ENCODE measurements at places on chromosomes 4 and X. TPM values are rescaled to one million over a fixed set of nuclear protein-coding genes. Genes with fewer than 3 reads are reported as not detected.

GRCh38 chr4:26429910-26430309, 60.4 kb downstream of the CCKAR start:
- no peaks in the 10 kb centered on the region for H3K27me3 ChIP-seq
- peaks cover 6% of the 10 kb centered on the region for H3K4me1 ChIP-seq
- peaks cover 67% of the 10 kb centered on the region for H3K36me3 ChIP-seq
- no peak overlapping the region for H3K4me3 ChIP-seq

Gene ZNF732
- total RNA-seq, result 0.23 TPM

Gene PPM1K
- total RNA-seq, result 37.7 TPM

Gene HSFX4
- not detected for total RNA-seq

- no peaks in the 10 kb centered on the region for H3K36me3 ChIP-seq
- DNase-seq, result no peak
- no peak overlapping the region for H3K27ac ChIP-seq
These were observed 311.3 kb upstream of the EMCN start for GRCh38 chr4:100828986-100829685.

DNA sequence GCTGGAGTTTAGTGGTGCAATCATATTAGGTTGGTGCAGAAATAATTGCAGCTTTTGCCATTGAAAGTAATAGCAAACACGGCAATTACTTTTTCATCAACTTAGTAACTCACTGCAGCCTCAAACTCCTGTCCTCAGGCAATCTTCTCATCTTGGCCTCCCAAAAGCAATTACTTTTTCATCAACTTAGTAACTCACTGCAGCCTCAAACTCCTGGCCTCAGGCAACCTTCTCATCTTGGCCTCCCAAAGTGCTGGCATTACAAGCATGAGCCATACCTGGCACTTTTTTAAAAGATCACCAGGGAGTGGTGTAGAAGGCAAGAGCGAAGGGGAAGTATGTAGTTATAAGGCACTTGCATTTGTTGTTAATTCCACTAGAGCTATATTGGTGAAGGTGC, 491.1 kb upstream of the ADGRL3 start:
- DNase-seq, result no peak
- H3K36me3 ChIP-seq, result no peaks in the 10 kb centered on the region
- H3K27me3 ChIP-seq, result no peaks in the 10 kb centered on the region
- no peak overlapping the region for H3K4me3 ChIP-seq
- no peaks in the 10 kb centered on the region for H3K4me1 ChIP-seq

GRCh38 chrX:41491267-41492004, 44.3 kb downstream of the NYX start:
- no peak for DNase-seq
- no peak overlapping the region for H3K27ac ChIP-seq
- H3K36me3 ChIP-seq, result no peaks in the 10 kb centered on the region
- H3K4me3 ChIP-seq, result no peak overlapping the region
- H3K4me1 ChIP-seq, result no peaks in the 10 kb centered on the region

GRCh38 chrX:130552444-130553073, 150.8 kb downstream of the RBMX2 start:
- DNase-seq, result no peak
- no peak overlapping the region for H3K27ac ChIP-seq
- no peaks in the 10 kb centered on the region for H3K27me3 ChIP-seq
- H3K4me1 ChIP-seq, result no peaks in the 10 kb centered on the region
- H3K36me3 ChIP-seq, result no peaks in the 10 kb centered on the region
- no peak overlapping the region for H3K4me3 ChIP-seq

- no peaks in the 10 kb centered on the region for H3K27me3 ChIP-seq
- H3K36me3 ChIP-seq, result no peaks in the 10 kb centered on the region
- no peak overlapping the region for H3K27ac ChIP-seq
- no peak overlapping the region for H3K4me3 ChIP-seq
These were observed 252.7 kb upstream of the KCNIP4 start for GRCh38 chr4:22201256-22201655.

GRCh38 chr4:52425751-52426326, 233.3 kb downstream of the USP46 start:
- H3K4me1 ChIP-seq, result no peaks in the 10 kb centered on the region
- H3K36me3 ChIP-seq, result no peaks in the 10 kb centered on the region
- no peak overlapping the region for H3K27ac ChIP-seq

Gene ASB12
- 0.32 TPM for total RNA-seq
